OCI-M1 (cell line): ENCODE measurements at places on chromosomes 7 and 10.

- no peak for DNase-seq
These were observed 17.5 kb downstream of the CDK13 start for GRCh38 chr7:39967406-39968161.

DNA sequence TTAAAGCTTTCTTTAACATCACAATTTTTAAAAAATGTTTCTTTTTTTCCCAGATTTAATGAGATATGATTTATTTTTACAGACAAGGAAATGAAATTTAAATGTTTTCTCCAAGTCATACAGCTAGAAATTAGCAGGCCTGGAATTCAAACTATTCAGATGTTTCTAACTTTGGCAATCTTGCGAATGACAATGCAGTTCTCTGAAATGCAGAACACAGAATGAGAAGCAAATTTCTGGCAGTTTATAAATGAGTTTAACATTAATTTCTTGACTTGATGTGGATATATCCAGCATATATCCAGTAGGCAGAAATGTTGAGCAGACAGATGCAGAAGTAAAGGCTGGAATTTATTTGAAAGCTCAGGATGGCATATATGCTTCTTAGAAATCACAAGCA, 227.5 kb downstream of the THSD7A start:
- DNase-seq, result no peak

DNA sequence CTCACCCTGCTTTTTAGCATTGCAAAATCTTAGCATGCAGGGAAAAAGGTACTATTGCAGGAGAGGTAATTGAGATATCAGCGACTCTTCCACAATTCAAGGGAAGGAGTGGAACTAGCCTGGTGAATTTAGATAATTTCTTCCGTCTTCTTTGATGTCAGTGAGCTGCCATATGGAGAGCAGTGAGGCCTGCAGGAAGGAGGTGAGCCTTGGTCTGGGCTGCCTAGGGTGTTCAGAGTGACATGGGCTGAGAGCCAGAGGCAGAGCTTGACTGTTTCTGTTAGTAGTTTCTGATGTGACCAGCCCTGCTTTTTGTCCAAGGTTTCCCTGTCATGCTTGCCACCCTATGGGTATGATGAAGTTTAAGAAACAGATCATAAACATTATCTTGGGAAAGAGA, 28.6 kb downstream of the KAT6B start:
- DNase-seq, result peak; percentile 70

- no peak for DNase-seq
These were observed 116.1 kb downstream of the ARL4A start for GRCh38 chr7:12803542-12803941.

DNA sequence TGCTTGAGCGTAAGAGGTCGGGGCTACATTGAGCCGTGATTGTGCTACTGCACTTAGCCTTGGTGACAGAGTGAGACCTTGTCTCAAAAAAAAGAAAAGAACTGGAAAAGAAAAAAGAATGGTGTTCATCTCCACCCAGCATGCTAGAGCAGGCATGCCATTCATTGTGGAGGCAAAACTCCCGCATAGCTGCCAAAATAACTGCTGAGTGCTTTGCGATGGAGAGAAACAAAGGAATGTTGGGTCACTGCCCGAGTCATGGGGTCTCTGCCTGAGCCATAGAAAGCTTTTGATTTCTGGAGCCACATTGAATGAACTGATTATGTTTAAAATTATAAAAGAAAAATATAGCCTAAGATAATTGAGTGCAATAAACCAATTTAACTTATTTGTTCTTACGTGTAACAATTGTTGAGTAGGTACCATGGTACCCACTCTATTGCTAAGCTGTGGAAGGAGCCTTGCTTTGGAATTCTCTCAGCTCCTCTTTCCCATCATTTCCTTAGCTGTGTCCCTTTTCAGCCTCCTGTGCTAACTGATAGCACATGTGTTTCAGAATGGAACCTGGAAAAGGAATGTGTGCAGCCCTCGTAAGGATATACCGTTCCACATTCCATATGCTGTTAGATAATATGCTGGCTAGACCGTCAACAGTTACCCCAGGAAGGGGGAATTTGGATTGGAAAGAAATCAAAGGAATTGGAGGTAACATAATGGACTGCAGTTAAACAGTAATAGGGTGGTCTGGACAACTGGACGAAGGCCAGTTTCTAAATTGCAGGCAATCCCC, 99.0 kb downstream of the KIAA1217 start:
- DNase-seq, result no peak

DNA sequence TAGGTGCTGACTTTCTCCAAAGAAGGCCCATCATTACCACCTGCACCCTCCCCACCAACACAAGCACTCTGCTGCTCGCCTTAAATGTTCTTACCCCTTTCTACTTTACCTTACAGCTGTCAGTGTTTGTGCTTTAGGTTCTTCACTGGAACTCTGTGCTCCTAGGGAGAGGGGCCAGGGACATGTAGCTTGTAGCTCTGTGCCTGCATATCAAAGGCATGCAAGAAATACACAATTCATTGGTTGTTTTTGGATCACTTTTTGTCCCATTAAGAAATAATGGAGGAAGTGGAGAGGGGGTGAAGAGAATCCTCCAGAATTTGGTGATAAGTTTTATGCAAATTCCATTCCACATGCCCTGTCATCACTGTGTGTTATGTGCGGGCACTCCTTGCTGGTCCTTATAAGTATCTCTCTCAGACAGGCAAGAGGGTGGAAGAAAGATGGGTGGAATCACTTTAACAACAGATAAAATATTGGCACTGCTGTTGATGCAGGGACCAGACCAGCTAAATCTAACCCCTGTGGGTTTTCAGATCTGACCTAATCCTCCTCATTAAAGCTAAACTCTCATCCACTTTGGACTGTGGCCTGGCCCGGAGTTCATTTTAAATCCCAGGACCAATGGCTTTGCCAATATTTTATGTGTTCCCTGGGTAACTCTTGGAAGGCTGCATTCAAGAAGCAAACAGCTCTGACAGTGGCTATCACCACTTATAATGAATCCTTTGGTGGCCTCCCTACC, 375.8 kb upstream of the NFE2L3 start:
- no peak for DNase-seq

DNA sequence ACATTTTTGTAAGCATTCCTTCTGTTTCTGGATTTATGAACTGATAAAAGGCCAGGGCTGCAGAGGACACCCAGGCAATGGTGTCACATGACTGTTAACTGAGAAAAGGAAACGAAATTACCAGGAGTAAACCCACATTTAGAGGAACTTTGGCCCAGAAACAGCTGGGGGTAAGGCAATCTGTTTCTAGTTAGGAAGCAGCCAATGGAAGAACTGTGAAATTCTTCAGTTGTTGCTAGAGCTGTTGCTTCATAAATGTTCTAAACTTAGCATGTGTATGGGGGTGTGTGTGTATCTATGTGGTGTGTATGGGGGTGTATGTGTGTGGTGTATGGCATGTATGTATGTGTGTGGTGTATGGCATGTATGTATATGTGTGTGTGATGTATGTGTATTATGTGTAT, 11.8 kb upstream of the PDCD4 start:
- DNase-seq, result peak; percentile 94

- DNase-seq, result no peak
These were observed 1019.0 kb downstream of the XPNPEP1 start for GRCh38 chr10:108904163-108904838.
